Stimulated activated naive CD8-positive, alpha-beta T cell treated with anti-CD3 and anti-CD28 coated beads, Interleukin-15, amount 100 ng/mL, for 72 hours (primary cell): ENCODE measurements at places on chromosomes 5 and 9.

DNA sequence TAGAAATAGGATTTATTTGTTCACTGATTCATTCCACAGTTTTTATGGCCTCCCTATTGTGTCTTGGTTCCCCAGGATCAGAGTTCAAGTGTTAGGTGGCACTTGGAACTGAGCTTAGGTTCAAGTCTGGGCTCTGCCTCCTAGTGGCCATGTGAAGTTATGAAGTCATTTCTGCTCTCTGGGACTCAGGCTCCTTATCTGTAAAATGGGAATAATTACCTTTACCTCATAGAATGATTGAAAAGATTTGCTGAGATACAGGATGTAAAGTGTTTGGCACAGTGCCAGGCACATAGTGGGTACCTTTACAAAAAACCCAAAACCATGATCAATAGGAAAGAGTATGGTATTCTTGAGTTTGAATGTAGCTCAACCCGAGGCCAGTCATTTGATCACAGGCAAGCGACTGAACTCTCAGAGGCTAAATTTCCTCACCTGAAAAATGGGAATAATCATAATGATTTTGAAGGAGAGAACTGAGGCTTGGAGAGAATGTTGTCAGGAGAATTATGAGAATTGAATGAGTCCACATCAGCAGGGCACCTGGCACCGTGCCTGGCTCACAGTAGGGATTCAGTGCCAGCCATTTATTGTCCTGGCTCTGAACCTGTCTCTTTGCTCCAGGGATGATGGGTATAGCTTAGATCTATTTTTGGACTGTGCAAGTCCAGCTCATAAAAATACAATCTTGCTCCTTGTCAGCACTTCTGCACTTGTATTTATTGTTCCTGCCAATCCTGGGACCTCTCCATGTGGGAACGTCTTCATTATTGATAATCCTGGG lies 10.8 kb downstream of the NSG2 start:
- DNase-seq = no peak

DNA sequence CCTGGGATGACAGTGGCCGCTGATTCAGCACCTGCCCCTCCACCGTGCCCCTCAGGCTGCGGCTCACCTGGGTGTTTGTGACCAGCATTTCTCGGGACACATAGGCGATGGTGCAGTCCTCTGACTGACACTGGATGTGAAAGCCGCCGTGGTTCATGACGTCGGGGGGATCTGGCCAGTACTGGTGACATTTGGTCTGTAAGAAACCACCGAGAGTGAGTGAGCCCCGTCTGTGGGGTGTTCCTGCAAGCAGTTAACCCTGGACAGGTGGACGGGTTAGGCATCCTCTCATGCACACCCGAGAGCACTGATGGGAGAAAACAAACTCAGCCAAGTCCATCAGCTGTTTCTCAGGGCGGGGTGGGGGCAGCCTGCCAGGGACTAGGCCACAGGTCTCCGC lies 62.5 kb upstream of the EPB41L4B start:
- DNase-seq = no peak

DNA sequence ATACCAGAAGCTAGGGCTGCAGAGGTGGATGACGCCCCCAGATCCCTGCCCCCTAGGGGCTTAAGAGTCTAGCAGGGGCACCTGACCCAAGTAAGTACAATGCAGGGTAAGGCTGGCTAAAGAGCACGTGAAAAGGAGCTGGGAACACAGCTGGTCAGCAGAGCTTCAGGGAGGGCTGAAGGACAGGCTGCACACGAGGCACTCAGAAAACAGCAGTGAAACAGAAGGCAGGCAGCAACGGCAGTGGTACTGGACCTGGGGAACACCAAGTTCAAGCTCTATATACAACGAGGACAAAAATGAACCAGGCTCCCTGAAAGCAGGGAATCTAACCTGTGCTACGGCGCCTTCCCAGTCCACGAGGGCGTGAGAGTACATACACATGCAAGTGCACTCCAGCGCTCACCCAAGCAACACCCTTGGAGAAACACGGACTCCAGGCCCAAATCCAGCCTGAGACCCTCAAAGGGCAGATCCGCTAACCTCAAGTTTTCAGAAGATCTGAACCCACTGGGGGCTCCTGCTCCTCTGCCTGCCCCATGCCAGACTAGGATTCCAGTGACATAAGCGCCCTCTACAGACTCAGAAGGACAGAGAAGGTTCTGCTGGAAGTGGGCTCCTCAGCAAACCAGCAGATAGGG lies 57.4 kb downstream of the PSMB7 start:
- DNase-seq = no peak

DNA sequence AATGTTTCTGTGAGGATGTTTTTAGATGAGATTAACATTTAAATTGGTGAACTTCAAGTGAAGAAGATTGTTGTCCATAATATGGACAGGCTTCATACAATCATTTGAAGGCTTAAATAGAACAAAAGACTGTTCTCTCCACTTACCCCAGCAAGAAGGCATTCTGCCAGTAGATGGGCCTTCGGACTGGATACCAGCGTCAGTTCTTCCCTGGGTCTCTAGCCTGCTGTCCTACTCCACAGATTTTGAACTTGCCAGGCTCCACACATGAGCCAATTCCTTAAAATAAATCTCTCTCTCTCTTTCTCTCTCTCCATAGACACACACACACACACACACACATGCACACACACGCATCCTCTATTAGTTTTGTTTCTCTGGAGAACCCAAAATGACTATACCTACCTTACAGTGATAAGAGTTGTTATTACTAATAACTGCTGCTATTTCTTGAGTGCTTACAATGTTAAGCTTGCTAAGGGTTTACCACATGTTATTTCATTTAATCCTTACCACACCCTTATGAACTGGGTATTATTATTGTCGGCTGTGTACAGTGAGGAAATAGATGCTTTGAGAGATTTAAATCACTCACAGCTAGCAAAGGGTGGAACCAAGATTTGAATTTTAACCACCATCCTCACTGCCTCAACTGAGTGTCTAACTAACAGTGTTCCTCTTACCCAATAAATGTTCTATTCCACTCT lies 19.8 kb upstream of the IQGAP2 start:
- DNase-seq = no peak

DNA sequence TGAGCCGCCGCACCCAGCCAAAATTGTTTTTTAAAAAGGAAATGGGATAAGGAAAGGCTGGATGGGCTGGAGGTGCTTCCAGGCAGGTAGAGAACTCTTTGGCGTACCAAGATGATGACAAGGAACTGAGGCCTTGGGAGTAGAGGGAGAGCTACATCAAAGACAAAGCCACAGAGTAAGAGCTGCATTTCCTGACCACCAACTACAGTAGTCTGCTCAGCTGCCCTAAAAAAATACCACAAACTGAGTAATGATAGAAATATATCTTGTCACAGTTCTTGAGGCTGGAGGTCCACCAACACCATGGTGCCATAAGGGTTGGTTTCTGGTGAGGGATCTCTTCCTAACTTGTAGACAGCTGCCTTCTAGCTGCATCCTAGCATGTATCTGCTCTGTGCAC lies 8.2 kb downstream of the OR1K1 start:
- DNase-seq = peak; percentile 25

- DNase-seq = no peak
These were observed 612.1 kb upstream of the SEMA6A start for GRCh38 chr5:117186751-117187150.

- no peak for DNase-seq
These were observed 12.7 kb downstream of the C9orf153 start for GRCh38 chr9:86246752-86247161.
